ENCODE measurements at places on chromosomes 6 and 20. TPM values are rescaled to one million over a fixed set of nuclear protein-coding genes. Genes with fewer than 3 reads are reported as not detected.

DNA sequence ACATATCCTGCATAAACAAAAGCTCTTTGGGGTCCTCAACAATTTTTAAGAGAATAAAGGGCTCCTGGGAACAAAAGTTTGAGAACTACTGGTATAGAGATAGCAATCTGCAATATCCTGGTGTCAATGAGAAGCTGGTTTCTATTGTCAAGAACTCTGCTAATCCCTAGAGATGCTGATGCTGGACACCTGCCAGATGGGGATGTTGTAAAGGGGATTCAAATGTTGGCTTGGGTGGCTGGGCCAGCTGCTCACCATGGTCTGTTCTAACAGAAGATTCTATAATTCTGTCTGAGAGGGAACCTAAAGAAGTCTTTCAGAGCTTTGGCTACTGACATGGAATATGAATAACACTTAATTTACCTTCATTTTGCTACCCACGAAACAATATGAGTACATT is 137.8 kb downstream of the BTBD9 start:
- no peak for DNase-seq

- DNase-seq, result no peak
Measured at GRCh38 chr20:31943052-31943471, 8.8 kb downstream of the PDRG1 start.

- no peak for DNase-seq
Measured at GRCh38 chr6:85081102-85081501, 316.7 kb upstream of the TBX18 start.

DNA sequence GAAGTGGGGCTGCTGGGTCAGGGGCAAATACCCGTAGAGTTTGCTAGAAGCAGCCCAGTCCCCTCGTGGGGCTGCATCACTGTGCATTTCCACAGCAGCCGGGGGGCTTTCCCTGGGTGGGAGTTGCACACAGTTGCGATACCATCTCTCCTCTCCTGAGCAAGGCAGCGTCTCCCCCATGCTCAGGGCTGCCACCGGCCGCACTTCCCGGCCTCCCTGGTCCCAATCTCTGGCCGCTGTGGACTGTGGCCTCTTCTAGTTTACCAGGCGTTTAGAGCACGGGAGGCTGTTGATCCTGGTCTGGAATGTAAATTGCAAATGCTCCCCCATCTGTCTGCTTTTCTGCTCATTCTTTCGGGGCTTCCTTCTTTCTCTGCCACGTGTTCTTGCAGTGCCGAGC is 31.1 kb downstream of the OSBPL2 start:
- no peak for DNase-seq

DNA sequence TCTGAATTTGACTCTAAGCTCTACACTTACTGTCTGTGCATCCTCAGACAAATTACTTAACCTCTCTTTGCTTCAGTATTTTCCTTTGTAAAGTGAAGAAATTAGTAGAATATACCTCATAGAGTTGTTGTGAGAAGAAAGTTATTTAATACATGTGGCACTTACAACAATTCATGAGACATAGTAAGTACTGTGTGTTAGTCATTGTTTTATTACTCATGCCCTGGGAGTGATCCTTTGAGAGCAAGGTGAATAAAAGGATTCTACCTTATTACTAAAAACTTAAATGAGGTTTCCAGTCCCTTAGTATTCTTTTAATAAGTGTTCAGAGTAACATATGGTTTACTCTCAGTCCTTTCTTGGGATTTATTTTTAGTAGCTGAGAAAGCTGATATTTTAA is 233.6 kb upstream of the MAP3K7 start:
- DNase-seq, result no peak

- DNase-seq, result no peak
Measured at GRCh38 chr20:10634683-10635411, 39.0 kb downstream of the JAG1 start.

- no peak for DNase-seq
Measured at GRCh38 chr6:137722749-137723272, 144.2 kb upstream of the TNFAIP3 start.

ALDH5A1 gene
- 12.0 TPM for total RNA-seq

TEAD3 gene
- total RNA-seq, result 16.9 TPM

RHAG gene
- total RNA-seq, result 2.6 TPM

RTF2 gene
- 74.1 TPM for total RNA-seq

SERAC1 gene
- total RNA-seq, result 6.6 TPM
